ENCODE measurements at places on chromosomes 12 and 14.

DNA sequence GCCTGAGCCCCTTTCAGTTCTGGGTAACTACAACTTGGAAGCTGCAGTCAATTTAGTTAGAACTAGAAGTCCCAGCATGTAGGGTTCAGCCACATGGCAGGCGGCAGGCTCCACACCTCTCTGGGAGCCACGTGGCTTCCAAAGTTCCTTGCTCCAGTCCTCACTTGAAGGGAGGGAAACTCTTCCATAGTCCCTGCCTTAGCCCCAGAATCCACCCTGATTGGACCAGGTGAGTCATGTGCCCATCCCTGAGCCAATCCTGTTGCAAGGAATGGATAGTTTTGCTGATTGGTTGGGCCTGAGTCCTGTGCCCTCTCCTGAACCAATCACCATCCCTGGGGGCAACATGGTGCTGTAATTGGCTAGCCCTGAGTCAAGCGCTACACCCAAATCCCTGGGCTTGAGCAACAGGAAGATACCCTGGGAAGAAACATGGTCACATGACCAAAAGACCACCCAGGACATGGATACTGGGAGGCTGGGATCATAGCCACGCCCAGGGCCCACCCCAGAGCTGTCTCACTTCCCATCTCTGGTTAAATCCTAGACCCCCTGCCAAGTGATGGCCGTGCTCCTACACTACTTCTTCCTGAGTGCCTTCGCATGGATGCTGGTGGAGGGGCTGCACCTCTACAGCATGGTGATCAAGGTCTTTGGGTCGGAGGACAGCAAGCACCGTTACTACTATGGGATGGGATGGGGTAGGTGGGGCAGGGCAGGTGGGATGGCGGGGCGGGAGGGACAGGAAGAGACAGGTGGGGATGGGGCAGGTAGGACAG, 154.7 kb downstream of the ADGRD1 start:
- DNase-seq: peak; percentile 73

GRCh38 chr12:131589221-131589897, 121.5 kb upstream of the SFSWAP start:
- DNase-seq: peak; percentile 19

- no peak for DNase-seq
These were observed 30.7 kb downstream of the FLVCR2 start for GRCh38 chr14:75609116-75609515.

- DNase-seq: peak; percentile 76
These were observed 1.2 kb downstream of the PELI2 start for GRCh38 chr14:56119201-56119981.

GRCh38 chr12:15446807-15447206, 124.5 kb downstream of the PTPRO start:
- DNase-seq: no peak

GRCh38 chr12:24839268-24839791, 109.6 kb downstream of the BCAT1 start:
- DNase-seq: no peak

DNA sequence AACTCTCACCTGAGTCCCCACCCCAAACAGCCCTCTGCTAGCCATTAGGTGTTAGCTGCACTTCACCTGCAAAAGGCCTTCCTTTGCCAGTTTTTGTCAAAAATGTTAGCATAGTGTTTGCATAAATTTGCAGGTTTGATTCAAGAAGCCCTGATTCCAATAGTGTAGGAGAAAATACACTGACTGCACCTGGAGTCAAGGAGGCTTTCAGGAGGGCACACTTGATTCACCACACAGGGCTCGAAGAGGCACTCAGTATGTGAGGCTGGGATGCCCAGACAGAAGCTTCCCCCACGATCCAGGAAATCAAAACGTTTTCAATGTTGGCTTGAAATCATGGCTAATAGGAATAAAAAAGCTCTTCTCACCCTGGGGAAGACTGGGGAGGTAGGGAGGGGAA, 40.5 kb upstream of the DDX11 start:
- DNase-seq: no peak

DNA sequence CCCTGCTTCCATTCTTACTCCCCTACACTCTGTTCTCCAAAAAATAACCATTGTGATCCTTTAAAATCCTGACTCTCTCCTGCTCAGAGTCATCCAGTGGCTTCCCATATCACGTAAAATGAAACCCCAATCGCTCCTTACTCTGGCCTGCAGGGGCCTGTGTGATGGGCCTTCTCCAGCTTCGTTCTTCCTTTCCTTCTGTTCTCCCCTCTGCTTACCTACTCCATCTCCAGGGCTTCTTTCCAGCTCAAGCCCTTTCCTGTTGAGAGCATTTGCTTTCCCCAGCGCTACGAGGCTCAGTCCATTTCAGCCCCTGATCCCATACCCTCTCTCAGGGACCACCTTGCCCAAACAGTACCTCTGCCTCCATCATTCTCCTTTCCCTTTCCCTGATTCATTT, 144.4 kb upstream of the ARHGAP5 start:
- DNase-seq: no peak

DNA sequence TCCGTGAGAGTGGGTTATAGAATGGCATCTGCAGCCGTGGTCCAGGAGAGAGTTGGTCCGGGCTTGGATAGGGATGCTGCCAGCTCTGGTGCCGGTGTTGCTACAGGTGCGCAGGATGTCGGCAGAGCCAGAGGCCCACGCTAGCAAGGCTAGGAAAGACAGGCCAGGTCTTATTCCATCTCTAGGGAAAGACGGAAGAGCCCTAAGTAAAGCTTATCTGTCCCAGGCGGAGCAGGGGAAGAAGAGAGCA, 485 bp upstream of the PSME1 start:
- DNase-seq: no peak
